ENCODE measurements at places on chromosomes 3 and 15.

DNA sequence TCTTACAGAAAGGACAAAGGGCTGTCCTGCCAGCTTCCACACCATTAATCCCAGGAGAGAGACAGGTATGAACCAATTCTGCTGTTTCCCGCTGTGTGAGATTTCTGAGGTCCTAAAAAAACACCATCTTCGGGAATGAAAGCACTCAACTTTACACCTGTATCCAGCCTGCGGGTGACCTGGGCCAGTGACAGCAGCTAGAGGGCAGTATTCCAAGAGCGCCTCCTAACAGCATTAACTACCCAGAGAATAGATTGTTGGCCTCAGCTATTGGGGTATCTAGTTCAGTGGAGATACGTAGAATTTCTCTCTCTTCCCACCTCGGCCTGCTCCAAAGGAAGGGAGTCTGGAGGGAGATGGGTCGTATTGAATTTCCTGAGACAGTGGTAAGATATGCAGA lies 55.1 kb downstream of the WDR76 start:
- DNase-seq, result no peak

DNA sequence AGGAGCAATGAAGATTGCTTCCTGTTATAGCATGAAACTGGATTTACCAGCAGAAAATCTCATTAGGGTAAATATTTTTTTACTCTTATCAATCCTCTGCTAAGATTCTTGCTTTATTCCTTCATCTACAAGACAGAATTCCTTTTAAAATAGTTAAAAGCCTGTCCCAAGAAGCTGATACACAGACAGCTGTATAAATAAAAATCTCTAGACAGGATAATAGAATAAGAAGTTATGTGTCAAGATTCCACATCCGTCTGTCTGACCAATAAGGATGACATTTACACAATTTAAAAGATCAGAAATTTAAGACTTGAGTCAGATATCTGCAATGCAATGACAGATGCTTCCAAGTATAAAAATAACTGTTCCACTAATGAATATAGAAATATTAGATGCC lies 57.6 kb downstream of the SSR3 start:
- DNase-seq, result no peak

DNA sequence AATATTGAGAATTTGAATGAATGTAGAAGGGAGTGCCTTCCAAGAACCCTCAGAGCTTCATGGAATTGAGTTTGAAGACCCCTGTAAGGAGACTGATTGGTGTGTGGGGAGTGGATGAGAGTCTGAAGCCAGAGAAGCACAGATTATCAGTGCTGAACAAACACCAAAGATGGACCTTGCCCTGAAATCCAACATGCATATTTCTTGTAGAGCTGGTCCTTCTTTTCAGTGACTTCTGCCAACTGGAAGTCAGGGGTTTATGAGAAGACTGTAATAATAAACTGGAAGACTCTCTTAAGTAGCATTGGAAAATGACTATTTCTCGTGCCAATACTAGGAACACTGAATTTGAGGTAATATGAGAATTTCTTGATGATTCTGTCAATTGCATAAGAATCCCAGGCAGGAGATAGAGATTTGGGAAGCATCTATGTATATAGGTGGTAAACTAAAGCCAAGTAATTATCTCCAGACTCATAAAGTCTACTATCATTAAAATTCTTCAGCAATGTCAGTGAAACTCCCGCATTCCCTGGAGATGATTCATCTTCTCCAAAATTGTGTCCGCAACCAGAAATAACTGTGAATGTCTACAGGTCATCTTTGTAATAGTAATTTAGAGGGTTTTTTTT lies 213.8 kb downstream of the IL5RA start:
- DNase-seq, result no peak

GRCh38 chr3:173510565-173510964 lies 113.0 kb downstream of the NLGN1 start:
- no peak for DNase-seq

GRCh38 chr3:192855434-192855833 lies 62.2 kb downstream of the MB21D2 start:
- no peak for DNase-seq

DNA sequence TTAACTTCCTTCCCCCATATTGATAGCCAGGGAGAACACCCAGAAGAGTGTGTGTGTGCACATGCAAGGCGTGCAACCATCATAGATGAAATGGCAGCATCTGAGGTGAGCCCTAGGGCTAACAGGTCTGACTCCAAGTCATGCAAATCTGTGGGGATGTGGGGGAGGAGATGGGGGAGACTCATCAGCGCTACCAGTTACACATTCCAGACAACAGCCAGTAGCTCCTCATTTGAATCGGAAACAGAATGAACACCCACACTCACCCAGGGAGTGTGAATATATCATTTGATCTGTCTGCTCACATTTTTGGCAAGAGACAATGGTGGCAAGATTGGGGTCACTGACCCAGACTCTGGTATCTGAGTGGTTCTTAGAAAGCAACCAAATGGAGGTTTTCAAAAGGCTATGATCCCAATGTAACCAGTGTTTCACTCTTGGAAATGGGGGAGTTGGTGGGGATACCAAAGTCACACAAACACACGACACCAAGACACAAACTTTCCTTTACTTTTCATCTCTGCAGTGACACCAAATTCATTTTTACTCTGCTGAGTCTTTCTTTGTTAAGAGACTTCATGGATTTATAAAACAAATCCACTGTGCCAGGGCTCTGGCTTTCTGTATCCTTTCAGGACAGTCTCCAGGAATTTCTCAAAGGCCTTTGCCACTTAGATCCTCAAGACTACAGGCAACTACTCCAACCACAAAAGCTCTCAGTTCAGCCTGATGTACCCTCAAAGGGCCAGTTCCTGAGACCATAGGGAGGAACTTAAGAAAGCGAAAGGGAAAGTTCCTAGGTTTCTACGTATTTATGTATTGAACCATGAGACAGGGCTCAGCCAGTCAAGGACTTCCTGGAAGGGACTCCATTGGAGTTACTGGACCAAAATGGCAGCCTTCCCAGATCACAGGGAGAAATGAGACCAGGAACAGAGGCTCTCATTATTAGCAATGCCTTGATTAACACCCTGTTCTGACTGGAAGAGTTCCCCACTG lies 2.2 kb downstream of the CDCP1 start:
- no peak for DNase-seq

DNA sequence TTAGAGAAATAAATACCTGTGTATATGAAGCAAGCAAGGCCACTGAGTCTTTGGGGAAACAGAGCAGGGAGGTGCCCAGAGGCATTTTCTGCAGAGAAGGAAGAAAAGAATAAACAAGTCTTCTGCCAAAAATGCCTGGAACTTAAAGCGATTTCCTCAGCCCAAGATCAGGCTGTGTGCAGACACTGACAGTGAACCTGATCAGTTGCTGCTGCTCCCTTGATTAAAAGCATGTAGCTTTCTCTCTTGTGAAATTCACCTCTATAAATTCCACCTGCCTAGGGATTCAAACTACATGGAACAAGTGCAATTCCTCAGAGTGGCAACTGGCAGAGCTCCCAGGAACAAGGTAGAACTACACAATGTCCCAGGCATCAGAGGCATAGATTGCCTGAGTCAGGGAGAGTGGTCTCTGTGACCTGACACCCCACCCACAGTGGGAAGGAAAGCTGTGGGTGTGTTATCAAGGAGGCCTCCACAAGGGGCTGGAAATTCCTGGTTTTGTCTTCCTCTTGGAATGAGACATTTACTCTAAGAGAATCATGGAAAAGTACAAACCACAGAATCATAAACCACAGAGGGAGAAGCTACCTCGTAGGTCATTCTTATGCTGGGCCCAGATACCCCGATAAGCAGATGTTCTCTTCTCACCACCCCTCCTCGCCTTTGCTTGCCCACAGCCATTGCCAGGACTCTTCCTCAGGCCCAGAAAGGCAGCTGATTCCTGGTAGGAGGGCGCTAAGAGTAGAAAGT lies 1.8 kb upstream of the ZBTB38 start:
- no peak for DNase-seq

GRCh38 chr3:27209617-27210264 lies 159.4 kb downstream of the NEK10 start:
- DNase-seq, result no peak

DNA sequence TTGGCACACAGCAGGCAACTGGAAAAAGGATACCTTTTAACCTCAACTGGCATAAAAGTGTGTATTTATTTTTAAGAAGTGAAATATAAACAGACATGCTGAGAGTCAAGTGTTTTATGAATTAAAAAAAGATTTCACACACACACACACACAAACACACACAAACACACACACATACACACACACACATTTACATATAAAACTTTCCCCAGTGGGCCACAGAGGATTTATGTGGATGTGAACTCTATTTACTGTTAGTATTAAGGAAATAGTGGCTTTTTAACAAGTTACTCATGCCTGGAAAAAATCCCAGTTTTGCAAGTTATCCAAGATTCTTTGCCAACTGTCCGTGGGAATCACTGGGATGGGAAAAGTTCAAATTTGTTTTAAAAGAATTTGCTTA lies 725.9 kb upstream of the NR2F2 start:
- no peak for DNase-seq

- no peak for DNase-seq
These were observed 785.3 kb downstream of the MCTP2 start for GRCh38 chr15:95016511-95017229.

DNA sequence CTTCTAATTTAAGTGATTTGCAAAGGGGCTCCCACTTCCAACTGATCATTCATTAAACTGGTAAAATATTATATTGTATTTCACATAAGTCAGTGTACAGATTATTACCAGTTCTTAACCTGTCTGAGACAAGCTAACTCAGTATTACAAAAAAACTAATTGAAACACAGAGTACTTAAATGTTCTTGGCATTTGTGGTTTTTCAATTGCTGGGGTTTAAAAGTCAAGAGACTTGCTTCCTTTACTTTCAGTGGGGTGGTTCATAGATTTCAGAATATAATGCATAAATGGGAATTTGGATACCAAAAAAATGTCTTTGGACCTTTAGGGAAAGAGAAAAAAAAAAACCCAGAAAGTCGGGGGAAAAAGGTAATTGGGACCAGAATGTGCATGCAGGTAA lies 85.0 kb downstream of the ATP10A start:
- DNase-seq, result no peak

DNA sequence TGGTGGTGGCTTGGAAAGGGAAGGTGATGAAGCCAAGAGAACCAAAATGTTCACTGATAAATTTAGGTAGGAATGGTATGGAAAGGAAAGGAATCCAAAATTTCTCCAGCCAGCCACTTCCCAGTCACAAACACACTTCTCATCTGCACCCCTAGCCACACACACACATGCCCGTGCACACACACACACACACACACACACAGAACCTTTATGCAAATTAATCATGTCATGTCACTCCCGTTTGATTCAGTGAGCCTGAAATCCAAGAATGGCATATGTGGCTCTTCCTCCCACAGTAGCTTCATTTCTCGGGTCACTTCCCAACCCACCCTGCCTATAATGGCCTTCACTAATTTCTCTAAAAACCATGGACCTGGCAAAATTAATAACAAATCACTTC lies 3.1 kb upstream of the HLTF start:
- no peak for DNase-seq

All from CD4-positive, alpha-beta T cell treated with Interferon gamma for 1 hour (primary cell).